Stomach (tissue), 19 donors: ENCODE measurements at places on chromosomes 3 and 15. TPM values are rescaled to one million over a fixed set of nuclear protein-coding genes. Genes with fewer than 3 reads are reported as not detected.

GRCh38 chr3:183428447-183429211 lies at the start of gene MCF2L2:
TSS of gene MCF2L2 (minus strand) at chr3:183428619. CDS start at chr3:183427977, 642 bp downstream.
- DNase-seq, result peak; percentile 37

DNA sequence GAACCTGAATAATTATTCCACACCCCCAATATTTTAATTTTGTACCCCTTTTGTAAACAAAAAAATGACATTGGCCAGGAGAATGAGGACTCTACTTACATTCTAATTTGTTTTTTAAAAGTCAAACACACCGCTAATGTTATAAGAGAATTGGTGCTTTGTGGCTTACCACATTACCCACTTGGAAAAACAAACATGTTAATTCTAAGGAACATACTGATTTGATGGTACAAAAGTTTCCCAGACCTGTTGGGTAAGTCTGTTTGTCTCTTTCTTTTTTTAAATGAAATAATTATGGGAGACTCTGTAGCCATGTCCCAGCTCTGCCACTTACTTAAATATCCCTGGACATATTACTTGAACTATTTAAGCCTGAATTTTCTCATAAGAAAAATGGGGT lies 352.5 kb upstream of the C2CD4B start:
- DNase-seq, result no peak

DNA sequence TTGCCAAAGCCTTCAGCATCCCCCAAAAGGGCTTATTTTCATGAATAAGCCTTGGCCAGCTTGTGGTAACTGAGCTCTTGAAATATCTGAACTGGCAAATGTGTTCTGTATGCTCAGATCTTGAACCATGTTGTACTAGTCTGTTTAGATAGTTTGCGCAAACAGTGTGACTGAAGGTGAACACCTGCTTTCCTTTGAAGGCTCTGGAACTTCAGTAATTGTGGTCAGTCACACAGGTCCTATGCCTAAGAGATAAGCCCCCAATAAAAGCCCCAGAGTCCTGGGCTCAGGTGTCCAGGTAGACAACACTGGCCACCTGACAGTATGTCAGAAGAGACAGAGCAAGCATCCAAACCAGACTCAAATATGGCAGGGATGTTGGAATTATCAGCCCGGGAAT lies 5.4 kb downstream of the TUBGCP5 start:
- DNase-seq, result no peak

DNA sequence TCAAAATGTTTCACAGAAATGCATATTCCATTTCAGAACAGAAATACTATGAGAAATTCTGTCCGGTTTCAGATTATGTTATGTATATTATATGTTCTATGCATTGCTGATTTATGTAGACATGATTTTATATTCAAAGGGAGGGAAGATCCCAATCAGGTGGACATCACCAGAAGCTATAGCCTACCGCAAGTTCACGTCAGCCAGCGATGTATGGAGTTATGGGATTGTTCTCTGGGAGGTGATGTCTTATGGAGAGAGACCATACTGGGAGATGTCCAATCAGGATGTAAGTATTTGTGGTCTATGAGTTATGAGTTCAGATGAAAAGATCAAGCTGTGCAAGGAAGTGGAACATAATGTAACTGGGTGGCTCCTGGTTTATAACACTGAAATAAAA lies 341.7 kb downstream of the EPHA3 start:
- DNase-seq, result no peak

DNA sequence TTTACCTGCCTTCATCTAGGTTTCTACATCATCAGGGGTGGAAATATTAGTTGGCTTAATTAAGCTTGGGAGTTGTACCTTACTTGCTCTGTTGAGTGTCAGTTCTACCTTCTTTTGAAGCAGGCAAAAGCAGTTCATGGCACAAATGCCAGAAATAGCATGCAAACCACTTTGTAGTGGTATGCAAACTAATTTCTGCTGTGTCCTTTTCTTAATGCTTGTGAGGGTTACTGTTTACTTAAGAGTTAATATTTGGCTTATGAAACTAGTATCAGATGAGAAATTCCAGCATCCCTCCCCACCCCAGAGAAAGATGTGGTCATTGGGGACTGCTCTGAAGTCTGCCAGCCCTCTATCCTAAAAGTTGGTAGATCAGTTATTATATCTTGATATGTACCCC lies 7.1 kb downstream of the ATP2C1 start:
- DNase-seq, result no peak

DNA sequence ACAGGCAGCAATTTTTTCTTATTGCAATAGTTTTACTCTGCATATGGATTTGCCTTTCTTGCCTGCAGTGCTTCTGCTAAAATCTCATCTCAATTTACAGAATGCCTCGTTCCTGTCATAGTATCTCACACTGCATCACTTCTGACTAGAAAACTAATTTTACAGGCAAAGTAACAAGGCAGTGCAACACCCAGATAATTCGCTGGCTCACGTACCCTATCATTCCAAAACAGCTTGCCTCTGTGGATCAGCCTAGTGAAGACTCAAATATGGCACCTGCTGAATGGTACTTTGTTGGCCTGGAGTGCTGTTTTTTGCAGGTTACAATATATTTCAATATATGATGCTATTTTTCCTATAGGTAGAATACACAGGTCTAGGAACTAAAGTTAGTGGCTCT lies 5.3 kb downstream of the EIF5A2 start:
- no peak for DNase-seq

GRCh38 chr3:179961703-179962078 lies 75.0 kb downstream of the PEX5L start:
- no peak for DNase-seq

- no peak for DNase-seq
These were observed 7.4 kb upstream of the OCA2 start for GRCh38 chr15:28106294-28107110.

- DNase-seq, result peak; percentile 84
These were observed at the start of gene FBLN2 for GRCh38 chr3:13548696-13549622. TSS of gene FBLN2 (plus strand) at chr3:13549125. CDS start at chr3:13570356, 21,231 bp downstream.

- no peak for DNase-seq
These were observed 8.0 kb upstream of the MORC1 start for GRCh38 chr3:109125902-109126301.

GRCh38 chr3:8593021-8593827 lies 51.4 kb downstream of the SSUH2 start:
- no peak for DNase-seq

GRCh38 chr15:59595434-59595915 lies 16.1 kb upstream of the GCNT3 start:
- peak; percentile 49 for DNase-seq

- DNase-seq, result no peak
These were observed 387.5 kb upstream of the ATP11B start for GRCh38 chr3:182405759-182406158.

DNA sequence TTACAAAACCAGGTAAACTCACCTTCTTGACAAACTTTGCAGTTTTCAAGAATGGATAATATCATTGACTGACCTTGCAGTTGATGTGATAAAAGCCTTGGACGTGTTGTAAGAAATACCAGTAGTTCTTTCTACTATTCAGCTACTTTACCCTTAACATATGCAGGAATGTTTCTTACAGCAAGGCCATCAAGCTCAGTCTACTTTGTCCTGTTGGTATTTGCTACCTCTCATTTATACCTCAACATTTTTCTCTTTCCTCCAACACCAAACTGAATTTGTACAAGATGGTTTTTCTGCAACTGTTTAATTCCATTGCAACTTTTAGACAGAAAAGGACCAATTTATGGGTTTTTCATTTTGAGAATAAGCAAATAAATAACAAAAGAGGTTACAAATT lies 147.4 kb upstream of the BCHE start:
- no peak for DNase-seq

GRCh38 chr15:37101980-37102304 lies 1.6 kb upstream of the MEIS2 start:
- DNase-seq, result peak; percentile 86

DNA sequence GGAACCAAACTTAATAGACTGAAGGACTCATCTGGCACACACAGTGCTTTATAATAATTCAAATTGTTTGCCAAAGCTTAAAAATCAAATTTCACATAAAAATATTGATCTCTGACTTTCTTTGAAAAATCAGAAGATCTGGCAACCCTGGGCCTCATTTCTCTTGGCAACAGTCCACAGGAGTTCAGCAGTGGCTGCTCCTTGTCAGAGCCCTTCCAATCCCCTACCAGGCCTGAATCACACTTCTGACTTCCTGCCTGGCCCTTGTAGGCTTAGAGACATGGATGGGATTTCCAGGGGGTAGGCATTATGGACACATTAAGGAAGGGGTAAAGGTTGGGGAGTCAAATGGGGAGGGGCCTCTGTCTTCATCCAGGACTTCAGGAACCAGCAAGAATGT lies 55.5 kb downstream of the PLS1 start:
- no peak for DNase-seq

DNA sequence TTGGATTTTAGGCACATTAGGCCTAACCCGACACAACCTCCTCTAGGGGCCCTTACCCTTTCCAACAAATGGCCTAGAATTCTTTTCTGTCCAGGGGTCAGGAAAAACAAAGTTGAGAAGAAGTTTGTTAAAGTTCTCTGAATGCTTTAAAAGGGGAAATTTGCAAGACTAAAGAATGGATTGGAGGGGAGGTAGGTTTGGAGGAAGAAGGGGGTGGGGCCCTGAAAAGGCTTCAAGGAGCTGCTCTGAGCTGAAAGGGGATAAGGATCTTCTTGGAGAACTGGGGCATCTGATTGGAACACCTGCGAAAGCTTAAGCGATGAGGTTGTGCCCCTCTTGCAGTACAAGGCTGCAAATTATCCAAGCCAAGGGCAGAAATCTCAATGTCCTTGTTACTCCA lies 3.9 kb upstream of the SENP2 start:
- no peak for DNase-seq

DNA sequence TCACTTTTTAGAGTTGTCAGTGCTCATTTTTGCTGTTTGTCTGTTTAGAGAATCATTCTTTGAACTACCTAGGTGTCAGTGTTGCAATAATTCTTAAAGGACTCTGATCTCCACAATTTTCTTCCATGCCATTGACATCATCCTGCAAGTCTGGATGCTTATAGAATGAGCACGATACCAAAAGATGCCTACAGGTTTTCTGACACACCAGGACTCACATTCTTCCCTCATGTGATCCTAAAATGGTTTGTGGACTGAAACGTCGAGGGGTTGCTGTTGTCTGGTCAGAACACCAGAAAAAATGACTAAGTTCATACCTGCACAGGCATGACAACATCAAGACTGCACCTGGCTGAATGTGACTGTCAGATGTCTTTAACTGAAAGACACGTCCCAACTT lies 95.9 kb downstream of the SEMA5B start:
- no peak for DNase-seq

- peak; percentile 45 for DNase-seq
These were observed 21.5 kb downstream of the AGTR1 start for GRCh38 chr3:148718982-148719862.

- peak; percentile 68 for DNase-seq
These were observed 169.9 kb downstream of the XXYLT1 start for GRCh38 chr3:195101001-195101583.

GRCh38 chr3:46318207-46318927 lies 35.5 kb upstream of the CCR2 start:
- DNase-seq, result no peak

- DNase-seq, result no peak
These were observed 124.8 kb upstream of the PTX3 start for GRCh38 chr3:157311633-157312375.

- no peak for DNase-seq
These were observed 73.8 kb downstream of the RBPMS2 start for GRCh38 chr15:64701482-64702184.

- no peak for DNase-seq
These were observed 246.5 kb upstream of the PLSCR5 start for GRCh38 chr3:146851665-146852064.

DNA sequence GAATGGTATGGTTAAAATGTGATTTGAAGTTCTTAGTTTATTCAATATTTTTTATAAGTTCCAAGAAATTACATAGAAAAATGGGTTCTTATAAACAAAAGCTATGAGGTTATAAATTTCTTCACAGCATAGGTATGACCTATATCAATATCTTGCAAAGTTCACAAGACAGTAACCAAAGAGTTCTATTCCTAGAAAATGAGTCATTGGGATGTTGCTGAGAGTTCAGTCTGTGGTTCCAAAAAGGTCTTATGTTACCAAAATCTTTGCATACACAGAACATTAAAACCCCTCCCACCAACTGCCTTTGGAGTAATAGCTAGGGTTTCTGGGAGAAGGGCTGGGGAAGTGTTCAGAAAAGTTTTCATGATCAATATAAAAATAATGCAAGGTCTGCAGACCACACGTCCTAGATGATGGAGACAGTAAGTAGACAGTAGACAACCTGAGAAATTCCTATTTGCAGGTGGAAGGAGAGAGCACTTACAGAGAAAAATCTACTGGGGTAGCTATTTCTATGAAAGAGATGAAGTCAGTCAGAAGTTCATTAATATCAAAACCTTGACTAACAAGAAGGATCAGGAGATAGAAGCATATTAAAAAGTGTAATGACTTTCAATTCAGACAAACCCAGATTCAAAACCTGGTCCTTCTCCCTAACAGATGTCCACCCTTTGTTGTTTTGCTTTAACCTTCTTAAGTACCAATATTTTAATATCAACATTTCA lies 279.3 kb downstream of the KCNH8 start:
- DNase-seq, result no peak

- DNase-seq, result peak; percentile 41
These were observed 18.9 kb upstream of the TGM5 start for GRCh38 chr15:43285609-43286037.

GRCh38 chr3:114307832-114308231 lies 14.0 kb downstream of the TIGIT start:
- no peak for DNase-seq

- DNase-seq, result peak; percentile 75
These were observed 32.7 kb downstream of the TRANK1 start for GRCh38 chr3:36911990-36912804.

GRCh38 chr3:161354554-161354953 lies 16.8 kb downstream of the SPTSSB start:
- DNase-seq, result no peak

- DNase-seq, result no peak
These were observed 247 bp downstream of the FETUB start for GRCh38 chr3:186640473-186640818.

GRCh38 chr3:12799525-12800440 lies 3.3 kb downstream of the CAND2 start:
- no peak for DNase-seq

DNA sequence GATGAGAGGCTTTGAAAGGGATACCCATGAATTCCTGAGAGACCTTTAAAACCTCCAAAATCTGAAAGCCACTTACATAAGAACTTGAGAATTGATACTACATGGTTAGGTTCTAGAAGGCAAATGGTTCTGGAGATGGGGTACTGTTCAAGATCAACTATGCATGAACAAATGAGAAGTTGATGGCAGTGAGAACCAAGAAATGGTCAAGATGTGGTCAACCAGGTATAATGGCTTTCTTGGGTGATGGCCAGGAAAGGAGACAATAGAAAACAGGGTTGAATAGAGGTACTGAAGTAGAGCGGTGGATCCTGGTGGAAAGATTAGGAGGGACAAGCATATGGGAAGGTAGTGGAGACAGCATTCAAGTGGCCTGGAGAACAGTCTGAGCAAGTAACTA lies 200.4 kb downstream of the RBMS3 start:
- no peak for DNase-seq

LRRC34 gene
- 2.1 TPM for polyA plus RNA-seq

AMT gene
- polyA plus RNA-seq, result 8.4 TPM

IL1RAP gene
- 0.76 TPM for polyA plus RNA-seq

AADACL2 gene
- not detected for polyA plus RNA-seq

MAGI1 gene
- 14.7 TPM for polyA plus RNA-seq

TJP1 gene
- polyA plus RNA-seq, result 14.3 TPM

PCSK6 gene
- 14.4 TPM for polyA plus RNA-seq

ST3GAL6 gene
- polyA plus RNA-seq, result 5.8 TPM

SLC41A3 gene
- 15.4 TPM for polyA plus RNA-seq

CISH gene
- polyA plus RNA-seq, result 7.7 TPM

CADPS gene
- polyA plus RNA-seq, result 4.1 TPM

FAM81A gene
- polyA plus RNA-seq, result 0.31 TPM
